ENCODE measurements at places on chromosomes 4 and X.

DNA sequence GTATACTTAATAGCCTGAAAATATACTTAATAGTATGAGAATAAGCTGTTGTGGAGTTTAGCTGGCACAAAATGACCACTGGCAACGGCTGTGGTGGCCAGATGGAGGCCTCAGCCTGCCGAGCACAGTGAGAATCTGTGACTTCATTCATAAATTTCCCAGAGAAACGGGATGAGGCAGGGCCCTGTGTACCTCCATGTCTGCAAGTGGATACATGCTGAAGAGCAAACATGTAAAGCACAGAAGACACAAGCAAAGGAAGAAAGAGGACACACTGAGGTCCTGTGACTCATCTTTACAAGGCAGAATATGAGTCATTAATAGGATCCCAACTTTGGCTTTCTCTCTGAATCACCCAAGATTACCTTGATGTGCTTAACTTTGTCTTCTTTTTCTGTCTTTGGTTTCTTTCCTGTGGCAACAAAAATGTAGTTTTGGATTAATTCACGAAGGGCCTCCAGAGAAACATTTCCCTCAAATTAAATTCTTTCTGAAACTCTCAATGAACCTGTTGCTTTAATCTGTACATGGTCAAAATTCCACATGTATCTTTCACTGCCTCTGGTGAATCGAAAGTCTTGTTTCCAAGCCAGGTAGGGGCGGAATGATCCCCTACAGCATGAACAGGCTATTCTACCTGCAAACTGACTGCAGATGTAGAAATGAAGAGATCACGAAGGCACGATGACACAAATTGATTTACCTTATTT lies 56.4 kb downstream of the IRF2 start:
- no peak for DNase-seq

DNA sequence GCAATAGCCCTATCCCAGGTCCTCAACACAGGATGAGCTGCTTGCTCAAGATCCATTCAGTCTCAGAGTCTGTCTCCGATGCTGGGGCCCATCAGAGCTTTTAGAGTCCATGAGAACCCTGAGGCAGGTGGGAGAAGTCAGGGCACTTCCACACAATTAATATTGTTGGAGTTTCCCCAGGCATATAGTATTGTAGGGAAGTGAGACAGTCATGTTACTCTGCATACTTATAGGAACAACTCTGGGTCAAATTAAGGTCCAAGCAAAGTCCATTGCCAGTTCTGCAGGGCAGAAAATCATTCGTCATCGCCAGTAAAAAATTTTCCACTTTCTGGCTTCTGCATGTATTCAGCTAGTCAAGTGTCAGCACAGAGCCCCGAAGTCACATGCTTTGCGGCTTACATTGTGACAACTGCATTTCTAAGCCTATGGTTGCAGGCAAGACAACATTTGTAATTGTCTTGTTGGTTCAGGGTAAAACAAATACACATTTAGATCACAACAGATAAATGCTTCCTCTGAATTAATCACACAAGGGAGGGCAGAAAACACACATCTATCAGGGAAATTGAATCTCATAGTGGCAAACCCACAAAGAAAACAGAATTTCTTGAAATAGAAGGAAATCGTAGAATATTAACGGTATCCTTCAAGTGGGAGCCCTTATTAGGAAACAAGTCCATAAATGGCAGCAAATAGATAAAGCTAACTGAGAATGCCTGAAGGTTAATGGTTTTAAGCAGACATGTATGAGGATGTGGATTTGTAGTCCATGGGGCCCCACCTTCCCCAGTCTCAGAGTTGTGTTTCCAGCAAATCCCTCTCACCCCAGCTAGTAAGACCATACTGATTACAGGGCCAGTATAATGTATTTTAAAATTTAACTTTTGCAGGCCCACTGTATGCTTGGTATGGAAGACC lies 412.1 kb upstream of the RASGEF1B start:
- no peak for DNase-seq

DNA sequence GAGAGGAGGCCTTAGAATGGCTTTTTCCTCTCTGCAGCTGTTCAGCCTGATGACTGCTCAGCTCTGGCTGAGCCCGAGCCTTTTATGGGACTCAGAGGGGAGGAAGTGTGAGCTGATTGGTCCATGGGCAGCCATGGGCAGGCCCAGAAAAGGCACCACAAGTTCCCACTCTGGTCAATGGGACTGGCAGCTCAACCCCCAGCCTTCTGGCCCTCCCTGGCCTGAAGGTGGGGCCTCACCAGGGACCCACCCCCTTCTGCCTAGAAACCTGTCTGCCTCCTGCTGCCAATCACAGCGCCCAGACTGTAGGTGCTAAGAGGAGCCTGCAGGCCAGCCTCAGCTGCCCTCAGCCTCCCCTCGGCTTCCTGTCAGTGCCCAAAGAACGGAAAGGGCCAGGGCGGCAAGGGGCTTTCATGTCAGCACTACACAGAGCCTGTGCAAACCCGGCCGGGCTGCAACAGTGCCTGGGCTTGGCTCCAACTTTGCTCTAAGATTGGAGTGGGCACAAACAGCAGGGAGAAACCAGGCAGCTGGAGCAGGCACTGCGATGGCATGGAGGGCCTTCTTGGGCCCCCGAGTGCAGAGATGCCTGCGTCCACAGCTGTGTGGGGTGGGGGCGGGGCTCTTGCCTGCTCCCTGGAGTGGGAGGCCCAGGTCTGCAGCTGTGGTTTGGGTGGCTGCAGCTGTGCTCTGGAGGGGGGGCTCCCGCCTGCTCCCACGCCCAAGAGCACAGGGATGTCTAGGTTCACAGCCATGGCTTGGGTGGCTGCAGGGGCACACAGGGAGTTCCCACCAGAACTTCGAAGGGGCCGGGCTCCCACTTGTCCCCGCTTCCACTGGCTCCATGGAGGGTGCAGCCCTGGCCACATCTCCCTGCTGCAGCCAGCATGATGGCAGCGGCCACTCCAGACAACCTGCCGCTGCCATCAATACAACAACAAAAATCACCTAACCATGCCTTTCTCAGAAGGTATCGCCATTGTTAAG lies 92.6 kb downstream of the NXF2 start:
- no peak for DNase-seq

DNA sequence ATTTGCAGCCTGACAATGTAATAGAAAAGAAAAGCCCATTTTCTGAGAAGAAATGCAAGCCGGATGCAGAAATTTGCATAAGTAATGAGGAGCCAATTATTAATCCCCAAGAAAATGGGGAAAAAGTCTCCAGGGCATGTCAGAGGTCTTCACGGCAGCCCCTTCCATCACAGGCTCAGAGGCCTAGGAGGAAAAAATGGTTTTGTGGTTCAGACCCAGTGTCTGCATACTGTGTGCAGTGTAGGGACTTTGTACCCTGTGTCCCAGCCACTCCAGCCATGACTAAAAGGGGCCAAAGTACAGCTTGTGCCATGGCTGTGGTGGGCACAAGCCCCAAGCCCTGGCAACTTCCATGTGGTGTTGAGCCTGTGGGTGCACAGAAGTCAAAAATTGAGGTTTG lies 92.2 kb downstream of the SH3BGRL start:
- DNase-seq: no peak

DNA sequence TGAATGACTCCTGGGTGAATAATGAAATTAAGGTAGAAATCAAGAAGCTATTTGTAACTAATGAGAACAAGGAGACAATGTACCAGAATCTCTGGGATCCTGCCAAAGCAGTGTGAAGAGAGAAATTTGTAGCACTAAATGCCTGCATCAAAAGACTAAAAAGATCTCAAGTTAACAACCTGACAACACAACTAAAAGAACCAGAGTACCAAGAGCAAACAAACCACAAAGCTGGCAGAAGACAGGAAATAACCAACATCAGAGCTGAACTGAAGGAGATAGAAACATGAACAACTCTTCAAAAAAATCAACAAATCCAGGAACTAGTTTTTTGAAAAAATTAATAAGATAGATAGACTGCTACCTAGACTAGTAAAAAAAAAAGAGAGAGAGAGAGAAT lies 8.4 kb downstream of the CFAP299 start:
- DNase-seq: no peak

- DNase-seq: no peak
Measured at GRCh38 chr4:85725721-85726170, 250.8 kb downstream of the ARHGAP24 start.

GRCh38 chr4:140156529-140157171 lies 2.7 kb upstream of the MAML3 start:
- no peak for DNase-seq

DNA sequence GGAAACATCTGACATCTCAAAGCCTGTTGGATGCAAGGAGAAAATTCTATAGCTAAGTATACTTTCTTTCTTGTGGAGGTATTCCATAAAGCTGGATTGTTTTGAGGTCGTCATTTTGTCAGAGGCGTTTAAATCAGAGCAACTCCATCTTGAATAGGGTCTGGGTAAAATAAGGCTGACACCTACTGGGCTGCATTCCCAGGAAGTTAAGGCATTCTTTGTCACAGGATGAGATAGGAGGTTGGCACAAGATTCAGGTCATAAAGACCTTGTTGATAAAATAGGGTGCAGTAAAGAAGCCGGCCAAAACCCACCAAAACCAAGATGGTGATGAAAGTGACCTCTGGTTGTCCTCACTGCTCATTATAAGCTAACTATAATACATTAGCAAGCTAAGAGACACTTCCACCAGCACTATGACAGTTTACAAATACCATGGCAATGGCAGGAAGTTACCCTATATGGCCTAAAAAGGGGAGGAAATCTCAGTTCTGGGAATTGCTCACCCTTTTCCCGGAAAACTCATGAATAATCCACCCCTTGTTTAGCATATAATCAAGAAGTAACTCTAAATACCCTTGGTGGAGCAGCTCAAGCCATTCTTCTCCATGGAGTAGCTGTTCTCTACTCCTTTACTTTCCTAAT lies 11.9 kb downstream of the HSD17B13 start:
- no peak for DNase-seq

GRCh38 chr4:40200875-40201801 lies 4.3 kb downstream of the RHOH start:
- no peak for DNase-seq

DNA sequence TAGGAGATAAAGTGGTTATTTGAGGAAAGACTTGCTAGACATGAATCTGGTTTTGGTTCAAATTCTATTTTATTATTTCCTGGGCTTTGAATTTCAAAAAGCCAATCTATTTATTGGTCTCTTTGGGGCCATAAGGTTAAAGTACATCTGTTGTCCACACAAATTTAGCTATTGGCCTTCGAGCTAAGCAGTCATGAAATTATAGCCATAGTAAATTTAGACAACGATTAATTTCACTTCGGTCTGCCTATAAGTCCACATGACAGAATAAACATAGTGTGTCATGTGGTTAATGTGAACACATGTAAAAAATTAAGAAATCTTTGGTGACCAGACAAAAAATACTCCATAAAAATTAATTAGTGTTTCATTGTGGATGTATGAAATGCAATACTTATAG lies 161.9 kb downstream of the PALLD start:
- DNase-seq: no peak

- DNase-seq: no peak
Measured at GRCh38 chr4:2829933-2830451, 13.7 kb upstream of the ADD1 start.

DNA sequence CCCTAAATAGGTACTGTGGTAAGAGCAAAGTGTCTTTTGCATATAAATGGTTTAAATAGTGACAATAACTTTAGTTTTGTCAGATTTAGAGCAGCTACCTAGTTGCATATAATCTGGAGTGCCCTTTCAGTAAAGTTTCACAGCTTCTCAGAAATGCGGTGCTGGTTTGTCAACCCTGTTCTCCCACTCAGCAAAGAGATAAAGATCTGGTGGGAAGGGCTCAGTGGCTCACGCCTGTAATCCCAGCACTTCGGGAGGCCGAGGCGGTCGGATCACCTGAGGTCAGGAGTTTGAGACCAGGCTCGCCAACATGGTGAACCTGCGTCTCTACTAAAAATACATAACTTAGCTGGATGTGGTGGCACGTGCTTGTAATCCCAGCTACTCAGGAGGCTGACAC lies 45.6 kb upstream of the TENM3 start:
- DNase-seq: no peak

- no peak for DNase-seq
Measured at GRCh38 chrX:135193740-135194139, 22.5 kb upstream of the CT55 start.

DNA sequence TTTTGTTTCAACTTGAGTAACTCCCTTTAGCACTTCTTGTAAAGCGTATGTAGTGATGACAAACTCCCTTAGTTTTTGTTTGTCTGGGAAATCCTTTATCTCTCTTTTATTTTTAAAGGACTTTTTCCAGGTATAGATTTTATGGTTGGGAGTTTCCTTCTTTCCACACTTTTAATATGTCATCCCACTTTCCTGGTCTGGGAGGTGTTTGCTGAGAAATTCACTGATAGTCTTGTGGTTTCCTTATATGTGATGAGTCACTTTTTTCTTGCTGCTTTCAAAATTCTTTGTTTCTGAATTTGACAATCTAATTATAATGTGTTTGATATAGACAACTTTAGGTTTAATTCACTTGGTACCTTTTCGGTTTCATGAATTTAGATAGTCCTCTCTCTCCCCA lies 353.9 kb downstream of the GPAT3 start:
- no peak for DNase-seq

DNA sequence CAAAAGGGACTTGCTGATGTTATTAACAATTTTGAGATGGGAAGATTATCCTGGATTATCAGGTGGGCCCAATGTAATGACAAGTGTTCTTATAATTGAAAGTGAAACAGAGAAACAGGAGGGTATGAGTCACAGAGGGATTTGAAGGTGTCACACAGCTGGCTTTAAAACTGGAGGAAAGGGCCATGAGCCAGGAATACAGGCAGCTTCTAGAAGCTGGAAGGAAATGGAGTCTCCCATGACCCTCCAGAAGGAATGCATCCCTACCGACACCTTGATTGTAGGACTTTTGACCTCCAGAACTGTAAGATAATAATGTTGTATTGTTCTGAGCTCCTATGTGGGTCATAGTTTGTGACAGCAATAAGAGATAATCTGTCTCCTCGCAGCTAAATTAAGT lies 98.0 kb upstream of the STIM2 start:
- no peak for DNase-seq

DNA sequence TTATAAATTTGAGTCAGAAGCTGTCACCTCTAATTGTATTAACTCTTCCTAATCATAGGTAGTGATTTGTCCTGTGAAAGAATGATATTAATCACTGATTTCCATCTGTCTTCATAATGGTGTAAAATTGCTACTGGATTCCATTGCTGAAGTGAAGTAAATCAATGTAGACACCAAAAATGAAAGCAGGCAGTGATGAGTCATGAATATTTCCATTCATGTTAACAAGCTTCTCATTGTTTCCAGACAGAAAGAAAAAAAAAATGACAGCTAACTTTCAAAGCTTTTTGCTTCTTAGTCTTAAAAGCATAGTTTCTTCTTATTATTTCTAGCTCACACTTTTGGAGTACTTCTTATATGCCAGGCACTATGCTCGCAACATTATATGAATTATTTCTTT lies 21.5 kb downstream of the FAM114A1 start:
- DNase-seq: no peak

DNA sequence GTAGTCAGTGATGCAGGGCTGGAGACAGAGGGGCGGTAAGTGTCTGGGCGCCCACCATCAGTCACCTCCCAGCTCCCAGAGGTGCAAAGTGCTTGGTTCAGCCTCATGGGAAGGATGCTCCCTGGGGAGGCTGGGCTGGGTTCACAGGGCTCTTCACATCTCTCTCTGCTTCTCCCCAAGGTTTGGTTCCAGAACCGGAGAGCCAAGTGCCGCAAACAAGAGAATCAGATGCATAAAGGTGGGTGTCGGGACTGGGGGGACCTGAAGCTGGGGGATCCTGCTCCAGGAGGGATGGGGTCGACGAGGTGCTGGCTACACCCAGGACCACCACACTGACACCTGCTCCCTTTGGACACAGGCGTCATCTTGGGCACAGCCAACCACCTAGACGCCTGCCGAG lies 10.1 kb downstream of the SHOX start:
- DNase-seq: no peak

GRCh38 chr4:107261241-107261874 lies 225.2 kb upstream of the DKK2 start:
- DNase-seq: no peak

- peak; percentile 57 for DNase-seq
Measured at GRCh38 chrX:110944751-110945675, 149.4 kb upstream of the CHRDL1 start.
